ENCODE measurements at places on chromosomes 3 and 15.

DNA sequence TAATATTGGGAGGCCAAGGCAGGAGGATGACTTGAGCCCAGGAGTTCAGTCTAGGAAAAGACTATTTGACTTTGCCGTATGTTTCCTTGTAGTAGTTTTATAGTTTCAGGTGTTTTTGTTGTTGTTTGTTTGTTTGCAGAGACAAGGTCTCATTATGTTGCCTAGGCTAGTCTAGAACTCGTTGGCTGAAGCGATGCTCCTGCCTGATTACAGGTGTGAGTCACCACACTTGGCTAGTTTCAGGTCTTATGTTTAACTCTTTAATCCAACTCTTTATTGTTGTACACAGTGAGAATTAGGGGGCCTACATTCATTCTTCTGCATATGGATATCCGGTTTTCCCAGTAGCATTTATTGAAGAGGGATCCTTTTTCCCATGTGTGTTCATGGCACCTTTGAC is 32.0 kb downstream of the FAIM start:
- no peak for DNase-seq

DNA sequence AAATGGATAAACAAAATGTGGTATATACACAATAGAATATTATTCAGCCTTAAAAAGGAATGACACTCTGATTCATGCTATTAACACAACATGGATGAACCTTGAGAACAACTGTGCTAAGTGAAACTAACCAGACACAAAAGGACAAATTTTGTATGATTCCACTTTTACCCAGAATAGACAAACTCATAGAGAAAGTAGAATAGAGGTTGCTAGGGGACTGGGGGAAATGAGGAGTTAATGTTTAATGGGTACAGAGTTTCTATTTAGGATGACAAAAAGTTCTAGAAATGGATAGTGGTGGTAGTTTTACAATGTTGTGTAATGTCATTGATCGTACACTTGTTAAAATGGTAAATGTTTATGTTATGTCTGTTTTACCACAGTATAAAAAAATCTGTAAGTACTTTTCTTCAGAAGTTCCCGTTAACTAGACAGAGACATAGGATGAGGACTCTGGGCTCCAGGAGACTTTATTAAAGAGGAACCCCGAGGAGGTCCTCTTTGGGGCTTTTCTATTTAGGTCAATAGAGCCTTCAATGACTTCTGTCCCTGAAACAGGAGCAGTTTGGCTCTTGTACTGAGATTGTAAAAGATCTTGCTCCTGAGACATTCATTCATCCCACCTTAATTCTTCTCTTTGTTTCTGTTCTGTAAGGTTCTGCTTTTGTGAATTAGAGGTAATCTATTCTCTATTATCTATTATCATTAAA is 24.5 kb downstream of the ABHD6 start:
- DNase-seq: no peak

DNA sequence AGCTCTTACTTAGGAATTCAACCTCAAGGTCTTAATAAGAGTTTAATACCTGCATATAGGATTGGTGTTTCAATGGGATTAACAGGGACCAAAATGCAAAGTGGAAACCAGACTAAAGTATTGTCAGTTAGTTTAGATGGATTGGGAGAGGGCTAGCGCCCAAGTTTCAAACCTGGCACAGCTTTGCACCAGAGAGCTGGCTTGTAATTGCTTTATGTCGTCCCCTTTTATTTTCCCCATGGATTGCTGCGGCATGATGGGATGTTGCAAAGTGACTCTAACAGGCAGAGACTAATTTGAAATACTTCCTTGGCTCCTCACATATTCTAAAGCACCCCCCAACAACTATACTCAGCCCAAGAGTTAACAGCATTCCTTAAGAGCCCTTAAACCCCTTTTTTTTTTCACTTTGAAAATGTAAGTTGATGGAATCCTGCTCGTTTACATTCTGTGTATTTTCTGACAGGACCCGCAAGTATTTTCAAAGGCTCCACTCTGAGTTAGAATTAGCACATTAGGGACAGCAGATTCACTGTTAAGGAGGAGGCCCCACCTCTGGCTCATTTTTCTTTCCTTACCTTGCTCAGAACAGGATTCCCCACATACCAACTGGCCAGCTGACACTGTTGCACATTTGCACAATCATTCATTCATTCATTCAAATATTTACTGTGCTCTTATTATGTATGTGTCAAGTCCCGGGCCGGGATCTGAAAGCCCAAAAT is 214.2 kb downstream of the ERC2 start:
- no peak for DNase-seq

DNA sequence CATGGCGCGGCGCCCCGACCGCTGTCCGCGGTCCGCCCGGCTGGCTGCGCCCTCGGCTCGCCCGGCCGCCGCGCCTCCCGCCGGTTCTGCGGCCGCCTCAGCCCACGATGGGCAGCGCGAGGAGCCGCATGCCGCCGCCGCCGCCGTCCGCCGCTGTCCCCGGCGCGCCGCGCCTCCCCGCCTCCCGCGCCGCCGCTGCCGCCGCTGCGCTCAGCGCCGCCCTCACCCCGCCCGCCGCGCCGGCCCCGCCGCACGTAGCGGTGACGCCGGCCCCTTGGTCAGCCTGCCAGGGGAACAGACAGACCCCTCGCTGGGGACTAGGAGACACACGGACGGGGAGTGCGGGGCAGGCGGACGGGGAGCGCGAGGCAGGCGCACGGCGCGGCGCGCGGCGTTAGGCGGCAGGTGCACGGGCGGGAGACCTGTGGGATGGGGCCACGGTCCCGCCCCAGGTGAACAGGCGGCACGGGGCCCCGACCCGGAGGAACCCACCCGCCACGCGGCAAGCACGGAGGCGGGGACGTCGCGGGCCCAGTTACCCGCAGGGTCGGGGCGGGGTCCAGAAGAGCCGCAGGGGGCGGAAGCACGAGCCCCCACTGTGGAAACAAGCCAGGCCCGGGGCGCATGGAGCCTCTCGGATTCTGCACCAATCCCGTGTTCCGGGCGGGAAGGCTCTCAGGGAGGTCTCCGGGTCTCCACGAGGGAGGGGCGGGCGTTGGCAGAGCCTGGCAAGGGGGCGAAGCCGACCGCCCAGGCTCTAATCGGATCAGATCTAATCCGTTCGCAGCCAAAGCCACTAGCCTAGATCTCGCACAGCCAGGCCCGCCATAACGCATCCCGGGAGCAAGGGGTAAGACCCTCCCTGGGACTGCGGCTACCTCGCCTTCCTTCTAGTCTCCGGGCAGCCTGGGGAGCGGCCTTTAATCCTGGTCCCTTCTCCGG is at the start of gene CSPG5:
Gene CSPG5 (minus strand): TSS at position 175 of the 942 bp plus-strand sequence. CDS start 172 bp downstream, at position 3.
- DNase-seq: peak; percentile 57

GRCh38 chr3:31980530-31981205 is 394 bp downstream of the OSBPL10 start:
- DNase-seq: peak; percentile 80

DNA sequence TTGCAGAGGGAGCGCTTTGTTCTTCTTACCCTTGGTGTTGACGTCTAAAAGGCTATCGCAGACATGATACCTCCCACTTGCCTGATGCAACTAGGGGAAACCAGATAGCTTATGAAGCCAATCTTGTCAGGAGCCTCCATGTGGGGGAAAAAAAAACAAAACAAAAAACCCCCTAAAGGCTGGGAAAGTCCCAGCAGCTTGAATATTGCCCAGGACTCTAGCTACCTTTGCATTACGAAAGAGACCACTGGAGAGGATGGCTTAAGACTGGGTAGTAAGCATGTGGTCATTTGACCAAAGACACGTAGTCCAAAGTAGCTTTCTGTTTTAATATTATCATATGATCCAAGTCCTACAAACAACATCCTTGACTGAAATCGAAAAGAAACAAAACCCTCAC is 120.7 kb upstream of the WNT5A start:
- no peak for DNase-seq

DNA sequence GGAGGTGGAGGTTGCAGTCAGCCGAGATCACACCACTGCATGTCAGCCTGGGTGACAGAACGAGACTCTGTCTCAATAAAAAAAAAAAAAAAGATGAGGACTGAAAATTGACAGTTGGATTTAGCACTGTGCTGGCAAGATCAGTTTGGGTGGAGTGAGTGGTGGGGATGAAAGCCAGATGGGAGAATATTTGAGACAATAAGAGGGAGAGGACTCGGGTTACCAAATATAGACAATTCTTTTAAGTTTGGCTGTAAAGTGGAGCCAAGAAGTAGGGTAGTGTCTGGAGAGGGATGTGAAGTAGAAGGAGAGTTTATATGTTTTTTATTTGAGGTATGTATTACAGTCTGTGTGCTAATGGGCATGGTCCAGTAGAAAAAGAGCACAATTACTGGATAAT is 20.4 kb downstream of the TMOD3 start:
- no peak for DNase-seq

Data from H9 (cell line).